Mesenteric fat pad (tissue), 1 donor: ENCODE measurements at places on chromosomes 2 and 18. TPM values are rescaled to one million over a fixed set of nuclear protein-coding genes. Genes with fewer than 3 reads are reported as not detected.

Gene CPO
- total RNA-seq, result 0.84 TPM

DNA sequence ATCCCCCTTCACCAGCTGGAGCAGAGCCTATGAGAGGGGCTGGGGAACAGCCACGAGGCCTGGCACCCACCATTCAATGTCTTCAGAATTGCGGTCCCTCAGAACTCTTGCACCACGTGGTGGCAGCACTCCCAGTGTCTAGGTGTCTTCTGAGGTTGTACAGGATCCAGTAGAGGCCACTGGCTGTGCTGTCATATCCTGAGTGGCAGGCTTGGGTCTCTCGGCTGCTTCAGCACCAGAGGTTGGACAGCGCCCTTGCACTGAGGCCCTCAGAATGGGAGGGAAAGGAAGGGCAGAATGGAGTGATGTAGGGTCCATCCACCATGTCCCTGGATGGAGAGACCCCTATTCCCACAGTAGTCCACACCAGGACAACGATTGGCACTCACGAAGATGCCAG lies 112.0 kb upstream of the TEKT4 start:
- no peak for DNase-seq

DNA sequence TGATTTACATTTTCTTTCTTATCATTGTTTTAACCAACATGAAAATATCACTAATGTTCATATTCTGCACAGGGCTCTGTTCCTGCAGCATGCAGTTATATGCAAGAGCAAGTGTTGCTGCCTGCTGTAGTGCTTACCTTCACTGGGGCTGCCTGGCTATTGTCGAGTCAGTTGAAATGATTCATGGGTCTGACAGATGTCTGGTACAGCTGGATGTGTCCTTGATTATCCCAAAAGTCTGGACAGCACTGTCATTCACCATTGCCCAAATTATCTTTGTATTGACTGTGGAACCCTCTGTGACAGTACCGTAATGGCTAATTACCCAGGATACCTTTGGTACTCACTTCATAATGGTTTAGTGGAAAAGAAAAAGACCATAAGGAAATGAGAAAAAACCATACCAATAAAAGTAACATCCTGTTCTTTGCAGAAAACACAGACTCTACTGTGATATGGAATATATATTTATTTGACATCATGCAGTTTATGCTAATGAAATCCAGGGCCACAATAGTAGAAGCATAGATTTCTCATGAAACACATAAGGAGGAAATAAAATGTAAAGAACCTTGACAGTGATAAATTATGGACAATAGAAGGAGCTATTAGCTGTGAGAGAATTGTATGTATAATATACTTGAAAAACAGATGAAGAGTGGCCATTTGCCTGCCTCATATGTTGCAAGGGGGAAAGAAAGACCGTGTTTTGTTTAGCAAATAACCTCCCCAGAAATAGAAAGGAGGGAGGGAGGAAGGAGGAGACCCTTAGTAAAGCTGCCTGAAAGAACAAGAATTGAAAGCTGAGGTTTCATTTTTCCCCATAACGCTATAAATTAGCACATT lies 249.8 kb upstream of the ATP5MC3 start:
- no peak for DNase-seq

GRCh38 chr2:242012956-242013764 lies 143.6 kb downstream of the RTP5 start:
- peak; percentile 76 for DNase-seq

Gene KCNE4
- total RNA-seq, result 15.0 TPM

- peak; percentile 57 for DNase-seq
Measured at GRCh38 chr2:120672526-120673204, 63.0 kb upstream of the GLI2 start.
